Sigmoid colon (tissue), 7 donors: ENCODE measurements at places on chromosomes 11 and 22.

GRCh38 chr22:19723232-19723982 lies at the start of gene GP1BB:
Gene GP1BB (plus strand): TSS chr22:19723539. CDS start chr22:19723570, 31 bp downstream.
- no peaks in the 10 kb centered on the region for H3K36me3 ChIP-seq
- H3K27ac ChIP-seq: no peak within 1 kb of the TSS
- no peak for DNase-seq
- H3K4me1 ChIP-seq: no peaks in the 10 kb centered on the region
- H3K4me3 ChIP-seq: no peak within 1 kb of the TSS
- H3K27me3 ChIP-seq: peaks cover 14% of the 10 kb centered on the region

GRCh38 chr11:124329787-124330478 lies 9.9 kb upstream of the OR8D2 start:
- no peak overlapping the region for H3K27ac ChIP-seq
- H3K27me3 ChIP-seq: no peaks in the 10 kb centered on the region
- DNase-seq: no peak
- no peak overlapping the region for H3K4me3 ChIP-seq

- DNase-seq: no peak
- H3K27ac ChIP-seq: no peak overlapping the region
- H3K27me3 ChIP-seq: no peaks in the 10 kb centered on the region
- H3K4me1 ChIP-seq: no peaks in the 10 kb centered on the region
- no peaks in the 10 kb centered on the region for H3K36me3 ChIP-seq
- H3K4me3 ChIP-seq: no peak overlapping the region
Measured at GRCh38 chr11:83720675-83721074, 434.5 kb upstream of the CCDC90B start.

DNA sequence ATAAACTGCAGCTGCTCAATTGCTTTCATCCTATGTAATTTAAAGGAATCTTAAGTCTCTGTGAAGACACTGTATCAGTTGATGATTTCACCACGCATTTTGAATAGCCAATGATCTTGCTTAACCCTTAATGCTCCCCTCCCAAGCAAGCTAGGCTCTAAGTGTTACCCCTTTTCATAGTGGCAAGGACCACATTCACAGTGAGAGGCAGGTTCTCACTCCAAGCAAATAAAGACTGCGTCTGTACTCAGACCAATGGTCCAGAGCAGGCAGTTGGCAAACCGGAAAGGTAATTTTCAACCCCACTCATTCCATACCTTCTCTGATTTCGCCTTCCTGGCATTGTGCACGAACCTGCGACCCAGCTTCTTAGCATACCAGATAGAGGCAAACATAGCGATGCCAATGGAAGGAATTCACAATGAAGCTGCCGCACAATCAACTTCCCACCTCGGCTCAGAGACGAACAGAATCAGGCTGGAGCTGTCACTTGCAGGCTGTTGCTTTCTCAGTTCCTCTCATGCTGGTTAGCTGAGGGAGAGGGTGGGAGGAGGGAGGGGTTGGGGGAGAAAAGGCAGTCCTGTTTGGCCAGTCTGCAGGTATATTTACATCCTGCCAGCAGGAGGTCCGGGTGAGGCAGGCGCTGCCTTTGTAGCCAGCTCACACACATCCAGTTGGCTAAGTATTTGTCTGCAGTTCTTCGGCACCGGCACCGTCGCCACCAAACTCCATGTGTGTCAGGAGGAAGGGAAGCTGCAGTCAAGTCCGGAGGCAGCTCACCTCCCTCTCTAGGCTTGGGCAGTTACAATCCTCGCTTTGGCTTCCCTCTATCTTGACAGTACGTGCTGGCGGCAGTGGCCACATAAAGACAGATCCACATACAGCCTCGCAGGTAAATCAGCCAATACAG lies 1151.2 kb upstream of the CCDC90B start:
- H3K4me3 ChIP-seq: no peak overlapping the region
- H3K36me3 ChIP-seq: no peaks in the 10 kb centered on the region
- H3K27ac ChIP-seq: no peak overlapping the region
- DNase-seq: no peak
- H3K27me3 ChIP-seq: no peaks in the 10 kb centered on the region
- H3K4me1 ChIP-seq: no peaks in the 10 kb centered on the region

GRCh38 chr11:27280140-27280539 lies 82.9 kb downstream of the CCDC34 start:
- H3K27me3 ChIP-seq: no peaks in the 10 kb centered on the region
- H3K4me3 ChIP-seq: no peak overlapping the region
- DNase-seq: no peak
- no peaks in the 10 kb centered on the region for H3K36me3 ChIP-seq

GRCh38 chr11:73288192-73288872 lies 16.2 kb downstream of the P2RY6 start:
- H3K27ac ChIP-seq: peak overlapping the region; percentile 65
- peaks cover 18% of the 10 kb centered on the region for H3K4me1 ChIP-seq
- no peak overlapping the region for H3K4me3 ChIP-seq
- DNase-seq: no peak
- no peaks in the 10 kb centered on the region for H3K36me3 ChIP-seq

DNA sequence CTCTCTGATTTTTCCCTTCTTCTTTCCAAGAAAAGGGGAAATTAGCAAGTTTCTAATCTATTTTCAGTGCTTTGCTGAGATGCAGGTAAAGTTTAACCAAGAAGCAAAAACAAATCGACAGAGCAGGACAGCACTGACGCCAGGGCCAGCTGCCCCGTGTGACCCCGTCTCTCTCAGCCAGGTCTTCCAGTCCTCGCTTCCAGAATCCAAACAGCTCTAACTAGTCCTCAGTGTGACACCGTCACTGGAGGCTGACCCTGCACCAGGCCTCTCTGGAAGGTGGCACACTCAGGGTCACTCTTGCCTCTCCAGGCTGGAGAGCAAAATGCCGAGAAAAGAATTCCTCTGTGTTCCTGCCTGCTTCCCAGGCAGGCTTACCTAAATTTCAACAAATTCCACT lies 44.8 kb downstream of the SHANK2 start:
- no peaks in the 10 kb centered on the region for H3K36me3 ChIP-seq
- no peak overlapping the region for H3K4me3 ChIP-seq
- H3K27ac ChIP-seq: no peak overlapping the region
- no peaks in the 10 kb centered on the region for H3K27me3 ChIP-seq
